ENCODE measurements at places on chromosomes 12 and 14. TPM values are rescaled to one million over a fixed set of nuclear protein-coding genes. Genes with fewer than 3 reads are reported as not detected.
A peak's percentile ranks its signal among the peaks of the same experiment; 100 is the strongest.

KCNMB4 gene
- 3.9 TPM for total RNA-seq

CPSF6 gene
- total RNA-seq, result 57.3 TPM

LRRK2 gene
- 110 TPM for total RNA-seq

- H3K27me3 ChIP-seq, result no peaks in the 10 kb centered on the region
- H3K4me3 ChIP-seq, result no peak overlapping the region
- no peak for DNase-seq
- H3K36me3 ChIP-seq, result no peaks in the 10 kb centered on the region
- no peaks in the 10 kb centered on the region for H3K4me1 ChIP-seq
Observed at GRCh38 chr14:45990252-45990651, 661.3 kb downstream of the RPL10L start.

DNA sequence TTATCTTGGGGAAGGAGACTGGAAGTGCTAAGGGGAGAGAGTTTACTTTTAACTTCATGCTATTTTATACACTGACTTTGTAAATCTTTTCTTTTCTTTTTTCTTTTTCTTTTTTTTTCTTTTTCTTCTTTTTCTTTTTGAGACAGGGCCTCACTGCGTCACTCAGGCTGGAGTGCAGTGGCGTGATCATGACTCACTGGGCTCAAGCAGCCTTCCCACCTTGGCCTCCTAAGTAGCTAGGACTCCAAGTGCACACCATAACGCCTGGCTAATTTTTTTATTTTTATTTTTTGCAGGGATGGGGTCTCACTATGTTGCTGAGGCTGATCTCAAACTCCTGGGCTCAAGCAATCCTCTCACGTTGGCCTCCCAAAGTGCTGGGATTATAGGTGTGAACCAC, 294.6 kb upstream of the PRICKLE1 start:
- no peak overlapping the region for H3K27ac ChIP-seq
- no peaks in the 10 kb centered on the region for H3K36me3 ChIP-seq
- H3K27me3 ChIP-seq, result no peaks in the 10 kb centered on the region
- H3K4me3 ChIP-seq, result no peak overlapping the region
- no peak for DNase-seq
- H3K4me1 ChIP-seq, result peaks cover 3% of the 10 kb centered on the region

DNA sequence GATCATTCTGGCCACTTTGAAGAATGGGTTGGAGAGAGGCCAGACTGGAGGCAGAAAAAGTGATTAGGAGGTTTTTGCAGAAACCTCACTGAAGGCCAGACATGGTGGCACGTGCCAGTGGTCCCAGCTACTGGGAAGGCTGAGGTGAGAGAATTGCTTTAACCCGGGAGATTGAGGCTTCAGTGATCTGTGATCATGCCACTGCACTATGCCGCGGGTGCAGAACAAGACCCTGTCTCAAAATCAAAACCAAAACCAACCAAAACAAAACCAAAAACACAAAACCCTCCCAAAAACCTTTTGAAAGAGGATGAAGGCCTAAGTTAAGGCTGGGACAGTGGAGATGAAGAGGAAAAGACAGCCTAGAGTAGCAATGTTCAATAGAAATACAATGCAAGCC, 15.2 kb upstream of the CFAP54 start:
- H3K27ac ChIP-seq, result no peak overlapping the region
- H3K27me3 ChIP-seq, result no peaks in the 10 kb centered on the region
- no peak overlapping the region for H3K4me3 ChIP-seq
- H3K4me1 ChIP-seq, result no peaks in the 10 kb centered on the region

GRCh38 chr14:90599748-90600507, 203.1 kb downstream of the CALM1 start:
- no peaks in the 10 kb centered on the region for H3K4me1 ChIP-seq
- H3K27ac ChIP-seq, result no peak overlapping the region
- DNase-seq, result no peak
- no peaks in the 10 kb centered on the region for H3K36me3 ChIP-seq

DNA sequence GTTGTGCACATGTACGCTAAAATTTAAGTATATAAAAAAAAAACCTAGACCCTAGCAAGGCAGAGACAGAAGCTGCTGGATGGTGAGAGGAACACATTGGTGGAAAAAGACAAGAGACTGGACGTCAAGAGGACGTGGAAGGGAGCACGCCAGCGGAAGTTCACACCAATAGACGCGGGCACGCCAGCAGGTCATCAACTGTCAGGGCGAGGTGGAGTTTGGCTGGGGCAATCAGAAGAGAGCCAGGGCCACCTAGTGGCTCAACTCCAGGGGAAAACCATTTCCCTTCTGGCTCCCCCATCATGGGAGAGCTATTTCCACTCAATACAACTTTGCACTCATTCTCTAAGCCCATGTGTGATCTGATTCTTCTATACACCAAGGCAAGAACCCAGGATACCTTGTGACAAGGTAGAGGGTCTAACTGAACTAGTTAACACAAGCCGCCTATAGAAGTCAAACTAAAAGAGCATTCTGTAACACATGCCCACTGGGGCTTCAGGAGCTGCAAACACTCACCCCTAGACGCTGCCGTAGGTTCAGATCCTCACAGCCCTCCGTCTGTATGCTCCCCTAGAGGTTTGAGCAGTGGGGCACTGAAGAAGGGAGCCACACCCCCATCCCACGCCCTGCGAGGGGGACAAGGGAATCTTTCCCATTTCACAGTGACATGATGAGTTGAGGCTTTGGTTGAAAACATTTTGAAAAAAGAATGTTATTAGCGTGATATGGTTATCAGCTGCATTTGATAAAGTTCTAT, 702.7 kb downstream of the TMTC2 start:
- no peak overlapping the region for H3K4me3 ChIP-seq
- no peaks in the 10 kb centered on the region for H3K4me1 ChIP-seq
- no peaks in the 10 kb centered on the region for H3K27me3 ChIP-seq
- H3K36me3 ChIP-seq, result no peaks in the 10 kb centered on the region
- DNase-seq, result no peak

- H3K27ac ChIP-seq, result no peak overlapping the region
- H3K36me3 ChIP-seq, result no peaks in the 10 kb centered on the region
- no peaks in the 10 kb centered on the region for H3K4me1 ChIP-seq
- no peaks in the 10 kb centered on the region for H3K27me3 ChIP-seq
- H3K4me3 ChIP-seq, result no peak overlapping the region
Observed at GRCh38 chr12:67892259-67893021, 96.8 kb upstream of the IFNG-AS1 start.

DNA sequence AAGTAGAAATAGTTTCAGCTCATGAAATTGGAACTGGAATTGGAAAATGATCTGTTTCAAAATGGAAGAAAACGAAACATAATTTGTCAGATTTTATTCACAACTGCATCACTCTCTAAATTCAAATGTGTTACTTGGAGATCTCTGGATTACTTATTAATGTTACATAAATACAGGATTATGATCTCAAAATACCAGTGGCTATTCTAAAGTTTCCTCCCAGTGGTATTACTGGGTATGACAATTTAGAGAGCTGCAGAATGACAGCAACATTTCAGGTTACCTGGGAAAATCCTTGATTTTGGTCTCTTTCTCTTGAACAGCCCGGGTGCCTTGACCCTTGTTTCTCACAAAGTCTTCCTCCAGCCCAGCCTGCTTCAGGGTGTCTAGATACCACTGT, 14.2 kb downstream of the FAM161B start:
- H3K27me3 ChIP-seq, result no peaks in the 10 kb centered on the region
- peaks cover 44% of the 10 kb centered on the region for H3K36me3 ChIP-seq
- peak; percentile 18 for DNase-seq
- H3K27ac ChIP-seq, result no peak overlapping the region
- no peaks in the 10 kb centered on the region for H3K4me1 ChIP-seq

GRCh38 chr12:65653946-65654629, 170.2 kb upstream of the HMGA2 start:
- no peaks in the 10 kb centered on the region for H3K27me3 ChIP-seq
- no peaks in the 10 kb centered on the region for H3K4me1 ChIP-seq
- DNase-seq, result no peak
- no peak overlapping the region for H3K4me3 ChIP-seq
- no peak overlapping the region for H3K27ac ChIP-seq
- no peaks in the 10 kb centered on the region for H3K36me3 ChIP-seq

DNA sequence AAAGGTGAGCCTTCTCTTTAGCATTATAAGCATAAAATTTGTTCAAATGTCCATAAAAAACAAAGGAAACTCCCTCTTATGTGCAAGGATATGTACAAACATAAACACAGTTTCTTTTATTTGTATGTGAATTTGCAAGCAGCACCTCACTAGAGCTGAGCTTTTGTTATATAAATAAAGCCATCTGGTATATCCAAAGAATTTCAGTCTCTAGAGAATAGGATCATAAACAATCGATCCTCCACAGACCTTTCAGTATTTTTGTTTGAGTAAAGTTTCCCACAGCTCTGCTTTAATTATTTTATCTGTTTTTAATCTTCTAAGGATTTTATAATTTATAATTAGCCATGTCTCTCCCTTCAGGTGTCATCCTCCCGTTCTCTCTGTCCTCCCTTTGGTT, 89.2 kb downstream of the OTOGL start:
- no peaks in the 10 kb centered on the region for H3K4me1 ChIP-seq
- no peak overlapping the region for H3K4me3 ChIP-seq

- no peak overlapping the region for H3K4me3 ChIP-seq
- no peaks in the 10 kb centered on the region for H3K27me3 ChIP-seq
- no peaks in the 10 kb centered on the region for H3K36me3 ChIP-seq
- peak; percentile 67 for DNase-seq
Observed at GRCh38 chr14:54893151-54893760, 9.4 kb downstream of the GCH1 start.

- no peak for DNase-seq
- no peaks in the 10 kb centered on the region for H3K27me3 ChIP-seq
- no peak overlapping the region for H3K4me3 ChIP-seq
- no peaks in the 10 kb centered on the region for H3K4me1 ChIP-seq
- H3K36me3 ChIP-seq, result no peaks in the 10 kb centered on the region
Observed at GRCh38 chr14:79175671-79176070, 1005.5 kb downstream of the NRXN3 start.
